ENCODE measurements at places on chromosomes 13 and 19. TPM values are rescaled to one million over a fixed set of nuclear protein-coding genes. Genes with fewer than 3 reads are reported as not detected.

TMEM238 gene
- 0.69 TPM for total RNA-seq

DNA sequence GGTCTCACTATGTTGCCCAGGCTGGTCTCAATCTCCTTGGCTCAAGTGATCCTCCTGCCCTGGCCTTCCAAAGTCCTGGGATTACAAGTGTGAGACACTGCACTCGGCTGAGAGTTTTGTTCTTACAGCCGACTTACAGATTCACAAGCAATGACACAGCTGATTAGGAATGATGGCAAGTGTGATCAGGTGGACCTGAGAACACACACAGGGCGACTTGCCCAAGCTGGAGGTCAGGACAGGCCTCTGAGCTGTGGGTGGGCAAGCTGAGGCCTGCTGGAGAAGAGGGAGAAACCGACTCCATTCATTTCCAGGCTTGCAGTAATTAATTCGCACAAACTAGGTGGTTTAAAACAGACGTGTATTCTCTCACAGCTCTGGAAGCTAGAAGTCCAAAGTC is 8.1 kb upstream of the ATG4D start:
- DNase-seq: no peak

PNMA8A gene
- 12.8 TPM for total RNA-seq

- no peak for DNase-seq
These were observed 31.0 kb downstream of the C2CD4C start for GRCh38 chr19:377801-378581.

Data from A673 (cell line).